Hematopoietic multipotent progenitor cell treated with erythropoietin and hydrocortisone succinate and interleukin-3 and kit ligand, for 4 days (in vitro differentiated cells): ENCODE measurements at places on chromosomes 5 and 9.

DNA sequence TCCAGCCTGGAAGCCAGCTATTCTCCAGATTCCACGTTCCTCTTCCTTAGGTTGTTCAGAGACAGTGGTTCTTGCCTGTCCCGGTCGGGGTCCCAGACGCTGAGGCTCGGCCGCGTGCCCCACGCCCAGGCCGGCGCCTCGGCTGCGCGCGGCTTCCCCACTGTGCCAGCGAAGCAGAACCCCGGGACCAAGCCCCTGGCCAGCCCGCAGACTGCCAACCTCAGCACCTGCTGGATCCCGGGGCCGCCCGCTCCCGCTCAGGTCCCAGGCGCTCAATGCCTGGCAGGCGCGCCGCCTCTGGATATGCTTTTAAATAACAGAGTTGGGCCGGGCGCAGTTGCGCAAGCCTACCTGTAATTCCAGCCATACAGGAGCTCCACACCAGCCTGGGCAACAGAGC is 195.5 kb downstream of the MAN2A1 start:
- no peak for DNase-seq

DNA sequence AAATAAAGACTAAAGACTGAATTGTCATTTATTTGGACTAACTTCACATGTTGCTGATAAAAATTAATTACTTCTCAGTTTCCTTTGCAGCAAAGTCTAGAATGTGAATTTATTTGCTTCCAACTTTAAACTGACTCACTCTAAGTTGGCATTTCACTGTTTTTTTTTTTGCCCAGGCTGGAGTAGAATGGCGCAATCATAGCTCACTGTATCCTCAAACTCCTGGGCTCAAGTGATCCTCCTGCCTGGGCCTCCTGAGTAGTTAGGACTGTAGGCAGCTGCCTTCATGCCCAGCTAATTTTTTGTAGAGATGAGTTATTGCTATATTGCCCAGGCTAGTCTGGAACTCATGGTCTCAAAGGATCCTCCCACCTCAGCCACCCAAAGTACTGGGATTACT is 3.5 kb downstream of the CCNB1 start:
- no peak for DNase-seq

DNA sequence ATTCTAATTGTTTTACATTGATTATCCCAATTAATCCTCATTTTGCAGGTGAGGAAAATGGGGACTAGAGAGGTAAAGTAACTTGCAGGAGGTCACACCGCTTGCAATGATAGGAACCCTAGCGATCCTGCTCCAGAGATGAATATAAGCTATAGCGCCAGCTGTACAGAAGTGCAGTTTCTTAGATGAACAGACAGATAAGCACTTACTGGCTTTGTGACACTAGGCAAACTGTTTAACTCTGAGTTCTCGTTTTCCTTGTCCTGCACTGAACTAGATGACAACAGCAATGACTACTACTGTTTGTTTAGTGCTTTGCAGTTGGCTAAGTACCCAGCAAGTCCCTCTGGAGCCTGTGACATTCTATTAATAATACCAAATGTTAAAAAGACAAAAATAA is 11.1 kb downstream of the LHX6 start:
- peak; percentile 69 for DNase-seq

GRCh38 chr5:146744068-146744745 is 134.3 kb downstream of the PPP2R2B start:
- DNase-seq = no peak

GRCh38 chr9:134032456-134033222 is 7.4 kb downstream of the BRD3OS start:
- DNase-seq = no peak

DNA sequence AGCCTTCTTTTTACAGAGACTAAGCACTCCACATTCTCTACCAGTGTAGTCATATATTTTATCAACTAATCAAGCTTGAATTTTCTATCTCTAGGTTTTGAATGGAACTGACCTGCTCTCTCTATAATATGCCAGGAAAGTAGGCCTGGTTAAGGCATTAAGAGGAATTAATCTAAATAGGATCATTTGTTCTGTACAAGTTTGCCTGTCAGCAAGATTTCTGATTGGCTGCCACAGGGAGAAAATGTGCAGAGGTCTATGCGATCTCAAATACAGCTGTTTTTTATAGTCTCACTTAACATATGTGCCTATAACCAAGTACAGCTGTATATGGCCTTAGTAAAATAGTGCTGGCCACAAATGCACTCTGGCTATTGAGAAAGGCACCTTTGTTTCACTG is 418.8 kb downstream of the KDM4C start:
- no peak for DNase-seq

DNA sequence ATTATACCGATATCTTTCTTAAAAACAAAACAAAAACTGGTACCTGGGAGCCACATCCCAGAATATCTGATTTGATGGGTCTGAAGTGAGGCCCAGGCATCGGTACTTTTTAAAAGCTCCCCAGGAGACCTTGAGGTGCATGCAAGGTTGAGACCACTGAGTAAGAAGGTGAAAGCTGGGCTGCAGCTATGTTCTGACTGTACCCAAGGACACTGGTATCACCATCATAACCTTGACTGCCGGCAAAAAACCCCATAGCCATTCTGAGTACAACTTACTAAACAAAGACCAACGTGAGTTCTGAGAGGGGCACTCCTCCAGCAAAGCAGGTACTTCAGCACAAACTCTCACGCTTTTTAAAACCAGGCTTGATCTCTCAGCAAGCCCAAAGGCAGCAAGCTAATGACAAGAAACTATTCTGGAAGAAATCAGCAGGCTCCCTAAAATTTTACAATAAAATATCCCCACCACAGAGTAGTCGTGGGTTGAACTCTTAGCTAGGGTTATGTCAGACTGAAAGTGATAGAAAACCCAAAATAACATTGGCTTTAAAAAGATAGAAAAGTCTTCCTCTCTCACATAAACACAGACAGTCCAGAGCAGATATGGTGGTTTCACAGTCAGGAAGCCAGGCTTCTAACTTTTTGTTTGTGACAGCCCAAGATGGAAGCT is 263.9 kb downstream of the SAXO1 start:
- no peak for DNase-seq

DNA sequence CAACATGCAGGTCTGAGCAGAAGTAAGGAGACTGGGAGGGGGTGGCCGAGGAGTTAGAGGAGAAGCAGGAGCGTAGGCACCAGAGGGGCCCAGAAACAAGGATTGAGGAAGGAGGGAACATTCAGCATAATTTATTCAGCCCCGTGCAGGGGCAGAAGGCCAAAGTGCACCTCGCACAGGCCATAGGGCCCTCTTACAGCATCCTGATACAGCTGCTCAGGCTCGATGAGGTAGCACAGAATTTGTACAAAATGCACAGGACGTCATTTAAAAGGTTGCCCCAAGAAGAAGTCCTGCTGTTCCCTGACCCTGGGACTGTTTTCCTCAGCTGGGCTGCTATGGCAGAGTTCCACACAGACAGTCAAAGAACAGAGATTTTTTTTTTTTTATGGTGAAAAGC is 2.1 kb upstream of the GRM6 start:
- DNase-seq = no peak

DNA sequence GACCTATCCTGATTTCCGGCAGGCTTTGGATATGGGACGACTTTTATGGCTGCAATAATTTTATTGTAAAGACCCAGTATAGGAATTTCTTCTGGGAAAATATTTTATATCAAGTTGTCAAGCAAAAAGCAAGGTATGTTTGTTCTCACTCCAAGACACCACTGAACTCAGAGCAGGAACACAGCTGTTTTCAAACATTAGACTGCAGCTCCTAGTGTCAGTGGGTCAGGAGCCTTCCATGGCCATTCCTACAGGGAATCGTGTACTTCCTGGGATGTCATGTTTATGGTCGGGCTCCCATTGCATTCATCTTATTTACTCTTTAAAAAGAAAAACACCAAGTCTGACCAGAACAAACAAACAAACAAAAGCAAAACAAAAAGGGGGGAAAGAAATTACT is 225.3 kb downstream of the TSSK1B start:
- no peak for DNase-seq

DNA sequence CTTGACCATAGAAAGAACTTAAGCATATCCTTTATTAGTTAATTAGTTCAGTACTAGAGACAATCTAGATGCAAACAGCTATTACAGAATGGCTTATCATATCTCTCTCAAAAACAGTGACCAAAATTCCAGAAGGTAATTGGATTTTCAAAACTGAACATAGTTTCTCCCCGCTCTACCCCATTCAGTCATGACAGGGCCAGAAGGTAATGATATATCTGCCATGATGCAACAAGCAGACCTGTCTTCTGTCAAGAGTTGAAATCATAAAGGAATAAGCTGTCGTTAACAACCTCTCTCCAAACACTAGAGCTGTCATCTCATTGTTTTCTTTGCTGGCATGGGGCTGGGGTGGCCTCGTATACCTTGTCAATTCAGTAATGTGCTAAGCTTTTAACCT is 200.5 kb upstream of the POU5F2 start:
- DNase-seq = no peak

- no peak for DNase-seq
These were observed 5.3 kb downstream of the CDK9 start for GRCh38 chr9:127791085-127791484.

GRCh38 chr9:124363326-124364096 is 51.7 kb downstream of the PSMB7 start:
- DNase-seq = no peak

DNA sequence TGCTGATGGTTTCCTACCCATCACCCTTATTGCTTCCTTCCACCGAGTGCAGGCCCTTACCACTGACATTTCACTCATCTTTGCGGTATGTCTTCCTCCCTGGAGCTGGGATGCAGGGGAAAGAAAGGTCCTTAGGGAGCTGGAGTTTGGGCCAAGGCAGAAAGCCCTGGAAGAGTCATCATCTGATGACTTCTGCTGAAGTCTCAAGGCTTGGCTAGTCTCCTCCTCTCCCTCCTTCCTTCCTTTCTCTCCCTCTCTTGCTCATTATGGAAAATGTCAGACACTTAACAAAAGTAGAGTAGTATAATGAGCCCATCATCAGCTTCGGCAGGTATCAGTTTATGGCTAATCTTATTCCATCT is 40.0 kb downstream of the LARP1 start:
- no peak for DNase-seq

- DNase-seq = no peak
These were observed 27.2 kb downstream of the MAML1 start for GRCh38 chr5:179759581-179760551.

- DNase-seq = no peak
These were observed 104.7 kb upstream of the ANKRD55 start for GRCh38 chr5:56337715-56338319.

DNA sequence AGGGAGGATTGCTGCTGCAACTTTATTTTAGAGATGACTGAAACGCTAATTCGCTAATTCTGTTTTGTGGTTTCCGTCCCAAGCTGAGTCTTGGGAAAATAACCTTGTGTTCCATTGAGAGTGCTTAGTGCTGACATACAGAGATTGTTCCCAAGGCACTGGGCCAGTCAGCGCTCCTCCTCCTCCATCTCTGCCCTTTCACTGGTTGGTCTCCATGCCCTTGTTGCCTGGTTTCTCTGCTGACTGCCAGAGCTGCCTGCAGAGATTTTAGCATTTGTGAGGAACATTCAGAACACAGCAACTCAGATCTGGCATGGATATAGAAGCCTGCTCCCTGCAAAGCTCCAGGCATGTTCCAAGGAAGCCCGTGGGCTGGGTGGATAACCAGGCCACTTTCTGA is 126.0 kb upstream of the IRX2 start:
- DNase-seq = no peak

DNA sequence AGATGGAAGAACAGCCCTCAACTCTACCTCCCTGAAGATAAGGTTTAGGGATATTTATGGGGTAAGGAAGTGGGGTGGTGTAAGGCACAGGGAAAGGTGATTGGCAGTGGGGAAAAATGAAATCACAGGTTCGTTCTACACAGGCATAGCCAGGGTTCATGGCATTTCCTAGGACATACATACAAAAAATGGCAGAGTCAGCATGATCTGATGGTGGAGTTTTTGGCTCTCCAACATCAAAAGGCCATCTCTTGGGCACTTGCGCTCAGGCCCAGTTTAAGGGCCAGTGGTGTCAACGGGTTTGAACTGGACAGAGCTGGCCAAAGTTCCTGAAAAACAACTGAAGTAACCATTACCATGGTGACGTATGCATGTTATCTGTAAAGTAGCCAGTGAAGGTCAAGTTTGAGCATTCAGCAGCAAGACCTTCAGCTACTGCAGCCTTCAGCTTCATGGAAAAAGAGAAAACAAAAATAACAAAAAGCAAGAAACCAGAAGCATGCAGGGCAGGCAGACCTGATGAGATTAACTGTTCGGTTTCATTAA is 92.8 kb downstream of the SMARCA2 start:
- no peak for DNase-seq

GRCh38 chr9:22037954-22038690 is 29.0 kb upstream of the CDKN2B start:
- peak; percentile 61 for DNase-seq

- peak; percentile 72 for DNase-seq
These were observed 201.5 kb downstream of the FRMD3 start for GRCh38 chr9:83336706-83337105.

DNA sequence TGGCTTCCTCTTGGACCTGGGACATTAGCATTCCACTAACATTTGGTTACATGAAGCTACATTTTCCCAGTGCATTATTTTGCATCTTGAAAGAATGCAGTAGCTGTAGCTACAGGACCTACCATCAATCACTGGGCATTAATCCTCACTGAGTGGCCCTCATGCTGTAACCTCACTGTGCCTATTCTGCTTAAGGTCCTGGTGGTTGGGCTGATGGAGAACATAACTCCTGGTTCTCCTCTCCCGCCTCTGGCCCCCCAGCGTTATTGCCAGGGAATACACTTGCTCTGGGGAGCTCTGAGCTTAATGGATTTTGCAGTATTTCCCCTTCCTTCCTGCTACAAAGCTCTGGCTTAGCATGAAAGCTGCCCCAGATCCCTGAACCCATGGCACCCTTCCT is 111.5 kb upstream of the EQTN start:
- no peak for DNase-seq

DNA sequence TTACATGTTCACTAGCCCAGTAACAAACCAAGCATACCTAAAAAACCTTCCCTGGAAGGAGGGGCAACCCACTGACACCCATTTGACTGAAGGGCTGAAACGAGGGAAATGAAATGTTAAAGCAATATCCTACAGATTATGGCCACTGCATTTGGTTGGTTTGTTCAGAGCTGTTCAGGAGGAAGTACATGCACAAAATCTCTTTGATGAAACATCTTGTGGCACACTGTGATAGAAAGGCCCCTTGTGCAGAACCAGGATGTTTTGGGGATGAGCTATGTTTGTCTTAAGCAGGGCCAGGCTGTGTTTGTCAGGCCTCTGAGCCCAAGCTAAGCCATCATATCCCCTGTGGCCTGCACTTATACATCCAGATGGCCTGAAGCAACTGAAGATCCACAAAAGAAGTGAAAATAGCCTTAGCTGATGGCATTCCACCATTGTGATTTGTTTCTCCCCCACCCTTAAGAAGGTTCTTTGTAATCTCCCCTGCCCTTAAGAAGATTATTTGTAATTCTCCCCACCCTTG is 467.3 kb upstream of the PIK3R1 start:
- DNase-seq = no peak

GRCh38 chr9:36457836-36458429 is 57.9 kb upstream of the RNF38 start:
- DNase-seq = no peak

- peak; percentile 52 for DNase-seq
These were observed 18.0 kb upstream of the CDC23 start for GRCh38 chr5:138230981-138231589.

GRCh38 chr5:50744776-50745175 is 78.3 kb downstream of the PARP8 start:
- DNase-seq = peak; percentile 22
